Nucleus accumbens (tissue), 56 donors: ENCODE measurements at places on chromosomes 16 and 17.
A peak's percentile ranks its signal among the peaks of the same experiment; 100 is the strongest.

GRCh38 chr16:47037396-47037745, 63.9 kb upstream of the DNAJA2 start:
- no peak for DNase-seq

- peak; percentile 80 for DNase-seq
Observed at GRCh38 chr16:87765776-87766484, at the start of gene KLHDC4. TSS of gene KLHDC4 (minus strand) at chr16:87765986. CDS start at chr16:87765890, 96 bp downstream.

DNA sequence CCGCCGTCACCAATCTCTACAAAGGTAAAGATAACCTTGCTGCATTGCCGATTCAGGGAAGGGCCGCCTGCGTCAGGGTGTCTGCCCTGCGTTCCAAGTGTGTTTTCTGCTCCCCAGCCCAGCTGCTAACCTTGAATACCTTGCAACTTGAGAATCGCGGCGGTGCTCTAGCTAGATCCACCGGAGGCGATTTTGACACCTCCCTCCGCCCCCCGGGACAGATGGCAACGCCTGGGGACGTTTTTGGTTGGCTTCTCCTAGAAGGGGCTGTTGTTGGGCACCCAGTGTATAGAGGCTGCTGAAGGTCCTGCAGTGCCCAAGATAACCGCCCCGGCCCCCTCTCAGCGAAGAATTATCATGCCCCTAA, 1.5 kb downstream of the HAPSTR1 start:
- peak; percentile 5 for DNase-seq

GRCh38 chr16:49623501-49624266, 232.2 kb downstream of the ZNF423 start:
- no peak for DNase-seq

GRCh38 chr16:50093607-50094539, 28.1 kb downstream of the HEATR3 start:
- DNase-seq: peak; percentile 12

- DNase-seq: no peak
Observed at GRCh38 chr16:31467151-31467773, 4.7 kb upstream of the TGFB1I1 start.

DNA sequence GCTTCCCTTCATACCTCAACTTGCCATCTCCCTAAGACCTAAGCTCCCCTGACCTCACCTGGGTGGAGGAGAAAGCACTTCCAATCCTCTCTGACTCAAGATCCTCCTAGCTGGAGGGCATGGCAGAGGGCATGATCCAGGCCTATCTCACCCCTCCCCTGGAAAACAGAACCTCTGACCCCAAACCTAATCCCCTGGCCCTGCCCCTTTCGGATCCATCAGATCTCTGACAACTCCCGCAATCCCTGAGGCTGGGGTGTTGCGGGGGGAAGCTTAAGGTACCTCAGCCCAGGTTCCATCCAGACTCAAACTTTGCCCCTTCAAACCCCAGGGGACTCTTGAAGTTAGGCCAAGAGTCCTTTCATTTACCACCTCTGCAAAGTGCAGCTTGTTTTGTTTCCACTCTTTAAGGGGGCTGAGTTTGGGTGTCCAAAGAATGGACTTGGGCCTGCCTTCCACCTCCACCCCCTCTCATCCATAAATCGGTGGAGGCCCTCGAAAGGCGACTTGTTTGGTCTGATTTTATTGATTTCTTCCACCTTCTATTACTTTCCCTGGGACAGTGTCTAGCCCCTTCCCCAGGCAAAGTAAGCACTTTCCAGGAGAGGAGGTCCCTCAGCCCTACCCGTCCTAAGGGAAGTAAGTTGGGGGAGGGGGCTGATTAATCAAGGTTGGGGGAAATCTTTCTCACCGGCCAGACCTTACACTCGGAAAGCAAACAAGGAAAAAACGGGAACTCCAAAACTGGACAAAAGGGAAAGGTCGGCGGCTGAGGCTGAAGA, 2.6 kb downstream of the EPOP start:
- DNase-seq: no peak

DNA sequence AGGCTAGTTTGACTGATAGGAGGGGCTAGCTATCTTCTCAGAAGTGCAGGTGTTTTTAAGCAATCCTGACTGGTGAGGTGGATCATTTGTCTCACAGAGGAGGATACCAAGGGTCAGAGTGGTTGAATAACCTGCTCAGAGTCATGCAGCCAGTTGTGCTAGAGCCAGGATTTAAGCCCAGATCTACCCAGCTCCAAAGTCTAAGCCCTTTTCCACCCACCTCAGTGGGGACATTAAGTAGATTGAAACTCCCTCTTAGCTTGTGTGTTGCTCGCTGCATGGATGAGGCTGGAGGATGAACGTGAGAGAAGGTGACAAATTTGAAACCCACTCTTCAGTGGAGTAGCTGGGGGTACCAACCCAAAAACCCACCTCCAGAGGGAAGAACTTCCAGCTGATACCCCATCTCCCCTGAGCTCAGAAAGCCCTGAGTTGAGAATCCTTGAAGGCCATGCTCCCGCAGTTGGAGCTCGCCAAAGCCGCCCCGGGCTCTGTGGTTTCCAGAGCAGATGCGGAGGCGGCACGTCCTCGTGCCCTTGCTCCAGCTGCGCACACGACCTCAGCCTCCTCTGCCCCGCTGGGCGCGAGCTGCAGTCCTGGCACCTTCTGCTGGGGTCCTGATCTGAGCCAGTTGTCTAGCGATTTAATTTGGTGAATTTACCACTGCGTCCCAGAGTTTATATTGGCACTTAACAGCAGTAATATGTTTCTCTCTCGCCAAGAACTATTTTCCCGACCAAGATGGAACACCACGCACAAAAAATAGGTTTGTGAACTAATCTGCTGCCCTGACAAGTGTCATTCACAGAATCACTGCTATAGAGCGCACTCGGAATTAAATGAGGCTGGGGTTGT, 159.5 kb downstream of the CCDC182 start:
- DNase-seq: no peak

DNA sequence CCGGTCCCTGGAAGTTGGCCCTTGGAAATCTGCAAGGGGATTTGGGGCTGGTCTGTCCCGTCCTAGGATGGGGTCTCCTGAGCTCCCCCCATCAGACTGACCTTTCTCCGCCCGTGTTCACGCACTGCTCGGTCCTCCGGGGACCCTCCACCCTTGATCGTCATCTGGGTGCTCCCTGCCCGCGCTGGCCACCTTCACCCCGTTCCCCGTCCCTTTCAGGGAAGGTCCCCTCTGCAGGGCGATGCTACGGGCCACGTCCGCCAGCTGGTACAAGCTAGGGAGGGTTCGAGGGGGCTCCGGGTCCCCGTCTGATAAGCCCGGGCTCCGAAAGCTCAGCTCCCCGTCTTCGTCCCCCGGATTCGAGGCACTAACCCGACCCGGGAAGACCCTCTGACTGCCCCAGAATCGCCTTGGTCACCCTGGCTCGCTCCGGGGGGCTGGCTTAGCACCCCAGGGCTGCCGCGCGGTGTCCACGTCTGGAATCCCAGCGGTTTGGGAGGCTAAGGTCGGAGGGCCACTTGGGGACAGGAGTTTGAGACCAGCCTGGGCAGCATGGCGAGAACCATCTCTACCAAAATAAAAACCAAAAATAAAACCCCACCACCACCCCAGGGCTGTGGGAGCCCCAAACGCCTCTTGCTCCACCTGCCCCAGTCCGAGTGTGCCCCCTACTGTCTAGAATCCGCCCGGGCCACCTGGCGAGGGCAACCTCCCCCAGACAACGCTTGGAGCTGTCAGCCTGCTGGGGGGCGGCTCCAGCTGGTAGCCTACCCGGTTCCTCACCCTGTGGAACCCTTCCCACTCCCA, 1.1 kb upstream of the SLC43A2 start:
- DNase-seq: no peak

GRCh38 chr16:27483624-27484023, 66.1 kb downstream of the GTF3C1 start:
- no peak for DNase-seq

DNA sequence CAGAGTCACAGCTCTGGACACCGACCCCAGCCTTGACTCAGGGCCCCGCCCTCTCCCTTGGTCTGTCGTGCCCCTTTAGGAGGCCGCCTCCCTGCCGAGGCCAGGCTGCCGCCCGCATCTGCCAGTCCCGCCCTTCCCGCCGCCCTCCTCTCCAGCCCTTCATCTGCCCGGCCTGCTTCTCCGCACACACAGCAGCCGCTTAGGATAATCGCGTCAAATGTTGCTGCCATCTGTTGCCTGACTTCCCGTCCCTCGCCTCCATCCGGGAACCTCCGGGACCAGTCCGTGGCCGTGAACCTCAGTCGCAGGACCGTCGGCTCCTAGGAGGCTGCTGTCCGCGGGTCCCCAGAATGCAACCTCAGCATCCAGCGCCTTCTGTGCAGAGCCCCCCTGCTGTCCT, 11.9 kb downstream of the GSE1 start:
- DNase-seq: no peak

DNA sequence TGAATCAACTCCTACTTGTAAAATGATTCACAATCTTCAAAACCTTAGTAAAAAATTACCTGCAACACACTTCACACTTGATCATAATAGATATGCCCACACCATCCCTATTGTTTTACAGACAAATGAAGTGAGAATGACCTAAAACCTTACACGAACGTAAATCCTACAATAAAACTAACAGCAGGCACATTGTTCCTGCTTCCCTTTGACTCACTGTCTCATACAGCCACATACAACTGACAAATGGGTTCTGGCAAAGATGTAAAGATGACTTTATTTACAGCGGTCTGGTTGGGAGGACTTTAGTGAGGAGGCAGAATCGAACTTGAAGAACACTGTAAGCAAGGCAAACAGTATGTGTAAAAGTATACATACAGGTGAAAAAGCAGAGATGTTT, 188.7 kb downstream of the MYO1D start:
- no peak for DNase-seq

DNA sequence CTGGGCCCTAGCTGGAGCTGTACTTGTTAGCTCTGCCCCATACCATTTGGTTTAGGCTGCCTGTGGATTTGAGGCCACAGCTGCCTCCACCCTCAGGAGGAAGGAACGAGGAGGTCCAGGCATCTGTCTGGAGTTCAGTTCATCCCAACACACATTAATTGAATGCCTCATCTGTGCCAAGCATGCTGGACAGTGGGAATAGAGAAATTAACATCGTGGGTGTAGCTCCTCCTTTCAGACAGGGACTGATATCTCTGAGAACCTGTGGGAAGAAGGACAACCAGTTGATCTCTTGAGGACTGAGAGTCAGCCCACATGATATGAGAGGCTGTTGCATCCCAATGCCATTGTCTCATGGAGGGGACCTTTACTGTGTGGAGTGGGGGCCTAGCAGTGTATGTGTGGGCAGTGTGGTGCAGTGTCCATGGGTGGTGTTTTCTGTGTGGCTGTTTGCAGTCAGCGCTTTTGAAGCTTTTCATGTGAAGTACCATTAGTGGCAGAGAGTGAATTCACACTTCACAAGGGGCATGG, 29.4 kb upstream of the DDX52 start:
- no peak for DNase-seq

DNA sequence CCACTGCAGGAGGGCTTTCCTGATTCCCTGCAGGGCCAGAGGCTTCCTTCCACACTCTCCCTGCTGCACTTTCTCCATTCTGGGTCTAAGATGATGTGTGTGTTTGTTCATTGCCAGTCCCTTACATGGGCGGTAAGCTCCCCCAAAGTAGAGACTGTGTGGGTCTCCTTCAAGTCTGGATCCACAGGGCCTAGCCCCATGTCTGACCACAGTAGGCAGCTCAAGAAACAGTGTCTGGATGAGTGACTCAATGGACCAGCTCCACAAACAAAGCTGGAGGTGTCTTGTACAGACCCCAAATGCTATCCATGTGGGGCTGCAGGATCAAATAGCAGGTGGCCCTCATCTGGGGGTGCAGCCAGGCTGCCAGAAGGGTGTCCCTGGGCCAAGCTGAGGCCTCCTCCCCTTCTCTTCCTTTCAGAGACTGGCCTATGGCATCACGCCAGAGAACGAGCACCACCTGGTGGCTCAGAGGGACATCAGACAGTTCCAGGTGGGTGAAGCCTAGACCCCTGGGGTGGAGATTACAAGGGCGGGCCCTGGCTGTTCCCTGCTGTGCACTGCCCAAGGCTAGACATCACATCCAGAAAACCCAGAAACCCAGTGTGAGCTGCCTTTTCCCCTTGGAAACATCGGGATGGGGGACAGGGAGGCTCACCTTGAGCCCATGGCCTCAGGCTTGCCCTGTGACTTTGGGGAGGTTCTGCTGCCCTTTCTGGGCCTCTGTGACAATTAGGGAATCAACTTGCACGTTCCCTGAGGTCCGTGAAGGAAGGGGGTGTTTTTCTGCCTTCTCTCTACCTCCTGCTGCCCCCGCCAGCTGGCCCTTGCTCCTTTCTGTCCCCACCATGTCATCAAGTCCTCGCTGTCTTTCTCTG, 45.9 kb downstream of the SLC6A2 start:
- no peak for DNase-seq

- DNase-seq: no peak
Observed at GRCh38 chr17:74152591-74153455, 50.7 kb upstream of the RPL38 start.

- no peak for DNase-seq
Observed at GRCh38 chr17:40348136-40348504, 16.4 kb downstream of the GJD3 start.

DNA sequence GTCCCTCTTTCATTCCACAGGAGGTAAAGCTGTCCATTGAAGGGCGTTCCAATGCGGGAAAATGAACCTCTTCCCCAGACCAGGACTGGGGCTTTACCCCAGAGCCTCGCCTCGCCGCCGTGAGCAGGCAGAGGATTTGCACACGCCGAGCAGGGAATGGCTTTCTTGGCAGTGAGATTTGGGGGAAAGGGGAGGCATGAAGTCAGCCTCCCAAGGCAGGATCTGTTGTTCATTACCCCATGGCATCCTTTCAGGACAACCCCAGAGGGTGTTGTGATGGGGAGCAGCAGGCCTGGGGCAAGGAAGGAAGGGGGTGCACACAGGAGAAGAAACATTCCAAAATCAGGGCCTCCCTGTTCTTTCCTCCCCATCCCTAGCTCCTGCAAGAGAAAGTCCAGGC, 6.0 kb downstream of the ATXN1L start:
- DNase-seq: no peak
